ENCODE measurements at places on chromosomes 1 and 21.

- DNase-seq = no peak
Observed at GRCh38 chr21:35156293-35157278, 107.5 kb upstream of the RUNX1 start.

DNA sequence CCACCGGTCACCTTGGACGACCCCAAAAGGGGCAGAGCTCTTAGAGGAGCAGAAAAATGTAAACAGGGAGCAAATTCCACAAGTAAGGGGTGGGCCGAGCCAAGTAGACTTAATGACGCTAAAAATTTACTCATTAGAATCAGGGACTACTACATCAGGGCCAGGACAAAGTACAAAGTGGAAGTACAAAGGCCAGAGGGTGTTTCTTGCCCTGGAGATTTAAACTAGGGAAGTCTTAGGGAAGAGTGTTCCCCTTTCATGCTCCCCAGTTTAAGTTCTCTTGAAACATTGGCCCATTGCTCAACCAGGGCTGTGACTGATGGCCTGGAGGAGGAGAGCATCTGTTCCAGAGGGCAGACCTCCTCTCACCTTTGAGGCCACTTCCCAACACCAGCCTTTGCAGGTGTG is 48.6 kb downstream of the BACH1 start:
- no peak for DNase-seq

GRCh38 chr1:12143631-12144155 is 23.1 kb upstream of the TNFRSF1B start:
- peak; percentile 91 for DNase-seq

- DNase-seq = no peak
Observed at GRCh38 chr1:35883635-35884101, 659 bp downstream of the AGO1 start.

GRCh38 chr1:65979136-65980044 is 186.7 kb downstream of the PDE4B start:
- no peak for DNase-seq

- DNase-seq = no peak
Observed at GRCh38 chr1:221711063-221711577, 30.8 kb downstream of the DUSP10 start.

DNA sequence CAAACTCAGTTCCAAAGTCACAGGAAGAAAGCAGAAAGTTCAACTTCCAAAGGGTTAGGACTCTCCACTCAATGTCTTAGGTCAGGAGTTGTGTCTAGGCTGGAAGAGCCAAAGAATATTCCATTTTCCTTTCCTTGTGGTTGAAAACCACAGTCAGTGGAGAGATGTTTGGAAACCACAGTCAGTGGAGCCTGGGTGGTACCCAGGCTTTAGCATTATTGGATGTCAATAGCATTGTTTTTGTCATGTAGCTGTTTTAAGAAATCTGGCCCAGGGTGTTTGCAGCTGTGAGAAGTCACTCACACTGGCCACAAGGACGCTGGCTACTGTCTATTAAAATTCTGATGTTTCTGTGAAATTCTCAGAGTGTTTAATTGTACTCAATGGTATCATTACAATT is 11.7 kb downstream of the ATF3 start:
- no peak for DNase-seq

- no peak for DNase-seq
Observed at GRCh38 chr1:64043288-64043687, 160.1 kb upstream of the UBE2U start.
